ENCODE measurements at places on chromosomes 3 and 15.

GRCh38 chr3:68274286-68274685, 619.9 kb upstream of the SUCLG2 start:
- DNase-seq: no peak

GRCh38 chr15:25830844-25831451, 32.2 kb downstream of the ATP10A start:
- DNase-seq: no peak

DNA sequence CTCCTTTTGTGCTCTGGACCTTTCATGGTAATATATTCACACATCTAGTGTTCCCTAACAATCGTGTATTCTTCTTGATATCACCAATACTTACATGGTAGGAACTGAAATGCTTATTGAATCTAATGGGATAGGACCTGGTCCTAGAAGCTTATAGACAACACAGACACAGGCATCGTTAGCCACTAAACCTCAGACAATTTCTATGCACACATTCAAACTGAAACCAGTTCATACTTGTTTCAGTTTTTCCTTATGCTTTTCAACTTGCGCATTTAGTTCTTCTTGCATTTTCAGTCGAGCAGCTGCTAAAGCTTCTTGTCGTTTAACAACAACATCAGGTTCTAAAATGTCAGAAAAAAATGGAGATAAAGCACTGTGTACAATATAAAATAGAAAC, 2.3 kb downstream of the SELENOS start:
- no peak for DNase-seq

DNA sequence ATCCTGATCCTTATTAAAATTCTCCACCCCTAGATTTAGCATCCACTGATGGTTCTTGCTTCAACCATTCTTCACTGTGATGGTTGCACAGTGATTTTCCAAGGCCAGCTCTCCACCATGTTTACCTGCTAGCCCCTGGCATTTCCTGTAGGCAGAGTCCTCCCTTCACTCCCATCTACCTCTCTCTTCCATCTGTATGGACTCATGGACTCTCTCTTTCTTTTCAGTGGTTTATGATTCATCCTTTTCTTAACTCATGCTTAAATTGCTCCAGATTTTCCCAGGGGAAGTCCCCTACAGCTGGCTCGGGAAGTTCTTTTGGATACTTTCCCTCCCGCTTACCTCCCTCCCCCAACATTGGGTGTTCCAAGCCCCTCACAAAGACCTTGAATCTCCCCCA, 18.7 kb downstream of the TGM4 start:
- no peak for DNase-seq

- no peak for DNase-seq
These were observed 10.4 kb downstream of the TSPAN3 start for GRCh38 chr15:77060546-77060945.

DNA sequence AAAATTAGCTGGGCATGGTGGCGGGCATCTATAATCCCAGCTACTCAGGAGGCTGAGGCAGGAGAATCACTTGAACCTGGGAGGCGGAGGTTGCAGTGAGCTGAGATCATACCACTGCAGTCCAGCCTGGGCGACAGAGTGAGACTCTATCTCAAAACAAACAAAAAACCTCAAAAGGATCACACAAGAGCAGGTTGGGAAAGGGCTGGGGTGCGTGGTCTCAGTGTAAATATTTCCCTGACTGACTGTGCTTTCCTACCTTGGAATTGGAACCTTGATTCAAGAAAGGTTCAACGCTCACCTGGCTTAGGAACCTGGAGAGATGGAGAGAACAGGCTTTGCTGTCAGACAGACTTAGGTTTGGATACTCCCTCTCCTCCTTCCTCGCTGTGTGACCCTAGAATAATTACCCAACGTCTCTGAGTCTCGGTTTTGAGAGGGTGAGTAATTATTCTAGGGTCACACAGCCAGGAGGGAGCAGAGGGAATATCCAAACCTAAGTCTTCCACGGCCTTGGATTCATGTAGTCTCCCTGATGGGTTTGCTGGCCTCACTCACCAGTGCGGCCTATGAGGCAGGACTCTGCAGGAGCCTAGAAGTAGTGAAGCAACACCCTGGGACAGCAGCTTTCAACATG, 24.6 kb downstream of the CYP19A1 start:
- DNase-seq: no peak

DNA sequence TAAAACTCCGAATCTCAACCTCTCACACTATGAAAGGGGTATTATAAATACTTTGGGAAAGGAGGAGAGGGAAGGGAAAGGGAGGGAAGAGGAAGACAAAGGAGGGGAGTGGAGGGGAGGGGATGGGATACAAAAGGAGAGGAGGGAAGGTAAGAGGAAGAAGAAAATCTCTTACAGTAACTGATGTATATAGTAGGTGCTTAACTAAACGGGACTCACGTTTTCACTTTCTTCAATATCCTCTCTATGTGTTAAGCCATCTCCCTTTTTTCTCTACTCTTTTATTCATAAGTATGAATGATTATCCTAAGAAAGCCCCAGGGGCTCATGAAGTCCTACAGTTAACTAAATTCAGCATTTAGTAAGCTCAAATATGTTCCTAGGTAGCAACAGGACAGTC, 729.6 kb upstream of the NR2F2 start:
- no peak for DNase-seq

- no peak for DNase-seq
These were observed 377.1 kb upstream of the PROK2 start for GRCh38 chr3:72161881-72162595.

DNA sequence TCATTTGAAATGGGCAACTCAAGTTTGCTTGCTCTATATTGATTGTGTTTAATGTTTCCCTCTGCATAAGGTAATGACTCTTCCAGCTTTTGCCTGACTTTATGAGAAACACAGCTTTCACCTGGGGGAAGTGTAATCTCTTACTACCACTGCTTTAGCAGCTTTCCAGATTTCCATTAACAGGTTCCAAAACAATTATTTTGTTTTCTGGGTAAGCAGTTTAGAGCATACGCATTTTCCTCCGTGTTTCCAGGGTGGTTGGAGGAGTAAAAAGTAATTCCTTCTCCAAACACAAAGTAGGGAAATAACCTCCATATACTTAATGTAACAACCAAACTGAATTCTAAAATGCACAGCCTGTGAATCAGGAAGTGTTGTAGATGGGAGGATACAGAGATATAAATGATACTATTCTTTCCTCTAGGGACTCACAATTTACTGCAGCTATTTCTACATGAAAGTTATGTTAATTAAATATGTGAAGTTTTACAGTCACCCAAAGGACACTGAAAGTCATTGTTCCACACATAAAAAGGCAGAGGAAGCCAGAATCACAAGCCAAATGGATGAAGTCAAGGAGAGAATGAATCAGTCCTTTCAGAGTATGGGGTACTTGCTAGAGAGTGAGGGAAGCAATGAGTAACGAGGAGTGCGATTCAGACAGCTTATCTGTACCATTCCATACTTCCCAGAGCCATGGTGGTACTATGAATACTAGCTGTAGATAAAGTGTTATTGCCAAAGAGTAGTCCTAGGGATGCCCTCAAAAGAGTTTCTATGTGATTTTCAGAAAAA, 16.6 kb downstream of the ST3GAL6 start:
- DNase-seq: no peak

GRCh38 chr15:59918994-59919951, 84.8 kb upstream of the FOXB1 start:
- DNase-seq: peak; percentile 33

GRCh38 chr3:128932516-128933212, 53.2 kb downstream of the ACAD9 start:
- no peak for DNase-seq

GRCh38 chr3:188241072-188241471, 87.1 kb downstream of the LPP start:
- no peak for DNase-seq

DNA sequence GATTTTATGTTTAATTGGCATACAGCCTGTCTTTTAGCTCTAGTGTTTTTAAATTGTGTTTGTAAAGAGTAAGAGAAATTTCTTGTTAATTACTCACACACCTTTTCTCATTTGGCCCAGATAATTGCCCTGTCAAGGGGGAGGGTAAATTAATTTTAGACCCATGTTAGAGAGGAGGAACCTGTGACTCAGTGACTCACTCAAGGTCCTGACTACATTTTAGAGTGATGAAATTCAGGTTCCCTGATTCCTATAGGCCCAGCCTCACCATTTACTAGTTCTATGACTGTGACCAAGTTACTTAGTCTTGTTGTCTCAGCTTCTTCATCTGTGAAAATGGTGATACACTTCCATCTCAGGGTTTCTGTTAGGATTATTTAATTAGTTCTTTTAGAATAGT, 125.2 kb upstream of the DPH6 start:
- no peak for DNase-seq

DNA sequence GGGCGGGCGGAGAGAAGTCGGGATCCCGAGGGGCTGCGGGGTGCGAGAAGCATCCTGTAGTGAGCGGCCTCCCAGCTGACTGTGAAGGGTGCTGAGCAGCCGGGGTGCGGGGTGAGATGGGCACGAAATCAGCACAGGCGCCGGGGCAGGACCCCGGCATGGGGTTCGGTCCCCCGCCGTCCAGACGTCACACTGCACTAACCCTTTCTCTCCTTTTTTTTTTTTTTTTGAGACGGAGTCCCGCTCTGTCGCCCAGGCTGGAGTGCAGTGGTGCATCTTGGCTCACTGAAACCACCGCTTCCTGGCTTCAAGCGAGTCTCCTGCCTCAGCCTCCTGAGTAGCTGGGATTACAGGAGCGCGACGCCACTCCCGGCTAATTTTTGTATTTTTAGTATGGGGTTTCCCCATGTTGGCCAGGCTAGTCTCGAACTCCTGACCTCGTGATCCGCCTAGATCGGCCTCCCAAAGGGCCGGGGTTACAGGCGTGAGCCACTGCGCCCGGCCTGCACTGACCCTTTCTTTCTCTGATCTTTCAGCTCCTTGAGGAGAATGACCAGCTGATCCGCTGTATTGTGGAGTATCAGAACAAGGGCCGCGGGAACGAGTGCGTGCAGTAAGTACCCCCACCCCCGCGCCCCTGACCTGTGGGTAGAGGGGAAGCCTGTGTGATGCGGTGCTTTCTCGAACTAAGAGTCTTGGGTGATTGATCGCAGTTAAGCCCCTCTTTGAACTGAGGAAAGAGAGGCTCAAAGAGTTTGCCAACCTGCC, 513 bp downstream of the SS18L2 start:
- no peak for DNase-seq

GRCh38 chr3:192514081-192514753, 213.1 kb downstream of the FGF12 start:
- no peak for DNase-seq

GRCh38 chr3:38114875-38115644, 21.9 kb downstream of the ACAA1 start:
- DNase-seq: no peak

- DNase-seq: no peak
These were observed 43.9 kb downstream of the BOC start for GRCh38 chr3:113255100-113255853.

- peak; percentile 54 for DNase-seq
These were observed 83.9 kb downstream of the CHSY1 start for GRCh38 chr15:101167753-101168462.

DNA sequence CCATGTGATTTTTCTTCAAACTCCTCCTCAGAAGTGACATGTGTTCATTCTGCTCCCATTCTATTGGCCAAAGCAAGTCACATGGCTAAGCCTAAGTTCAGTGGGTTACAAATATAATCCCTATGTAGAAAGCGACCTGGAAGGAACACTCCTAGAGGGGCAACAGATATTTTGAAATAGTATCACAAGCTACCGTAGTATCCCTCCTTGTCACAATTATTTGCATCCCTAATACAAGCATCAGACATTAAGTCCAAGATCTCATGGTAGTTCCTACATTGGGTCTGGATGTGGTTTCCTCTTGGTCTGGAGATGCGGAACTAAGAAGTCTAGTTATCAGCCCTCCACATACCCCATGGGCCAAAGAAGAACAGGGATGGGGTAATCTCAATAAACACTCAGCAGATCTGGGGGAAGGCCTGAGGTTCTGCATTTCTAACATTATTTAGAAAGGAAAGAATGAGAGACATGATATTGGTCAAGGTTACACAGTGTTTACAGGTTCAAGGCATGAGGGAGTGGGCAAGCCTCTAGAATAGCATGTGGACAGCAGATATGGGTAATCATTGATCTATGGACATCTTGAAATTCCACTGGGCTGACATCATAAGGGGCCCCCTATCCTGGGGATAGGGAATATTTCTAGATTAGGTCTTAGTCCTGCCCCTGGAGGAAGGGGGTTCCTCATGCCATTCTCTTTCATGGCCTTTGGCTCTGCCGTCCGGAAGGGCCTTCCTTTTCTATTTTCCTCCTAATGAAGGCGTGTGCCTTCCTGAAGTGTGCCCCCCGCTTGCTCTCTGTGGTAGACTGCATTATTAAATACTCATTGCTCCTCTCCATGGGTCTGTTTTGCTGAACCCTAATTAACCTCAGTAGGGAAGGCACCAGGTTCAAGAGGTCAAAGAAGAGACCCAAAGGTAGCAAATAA, 17.8 kb upstream of the ABHD2 start:
- DNase-seq: no peak

DNA sequence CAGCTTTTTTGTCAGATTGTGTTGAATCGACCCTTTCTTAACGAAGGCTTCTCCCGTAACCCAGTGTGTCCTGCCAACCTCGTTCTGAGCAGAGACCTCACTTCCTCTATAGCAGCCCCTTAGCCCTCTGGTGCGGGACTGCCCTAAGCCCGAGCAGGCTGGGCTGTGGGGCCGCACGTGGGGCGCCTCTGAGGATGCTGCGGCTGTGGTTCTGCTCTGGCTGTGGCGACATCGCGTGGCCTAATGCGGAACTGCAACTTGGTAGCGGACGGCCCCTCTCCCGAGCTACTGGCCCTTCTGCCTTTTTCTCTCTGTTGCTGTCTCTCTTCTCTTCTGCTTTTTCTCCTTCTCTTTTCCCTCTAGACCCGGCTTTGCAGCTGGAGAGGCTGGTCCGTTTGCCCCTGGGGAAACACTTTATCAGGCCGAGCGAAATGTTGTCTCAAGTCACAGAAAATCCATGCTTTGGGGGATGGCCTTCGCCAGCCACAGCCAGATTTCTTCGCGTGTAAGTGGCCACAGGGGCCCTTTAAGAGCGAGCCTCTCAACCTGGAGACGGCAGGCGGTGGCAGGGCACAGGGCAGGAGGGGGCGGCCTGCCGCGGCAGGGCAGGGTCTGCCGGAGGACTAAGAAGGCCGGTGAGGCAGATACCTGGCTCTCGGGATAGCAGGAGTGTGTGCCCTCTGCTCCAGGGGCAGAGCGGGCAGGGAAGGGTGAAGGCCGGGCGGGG, 19.4 kb upstream of the KIF23 start:
- DNase-seq: peak; percentile 92

- DNase-seq: no peak
These were observed 15.6 kb upstream of the WWTR1 start for GRCh38 chr3:149673393-149673792.

GRCh38 chr15:70833422-70833821, 20.5 kb downstream of the LARP6 start:
- no peak for DNase-seq

DNA sequence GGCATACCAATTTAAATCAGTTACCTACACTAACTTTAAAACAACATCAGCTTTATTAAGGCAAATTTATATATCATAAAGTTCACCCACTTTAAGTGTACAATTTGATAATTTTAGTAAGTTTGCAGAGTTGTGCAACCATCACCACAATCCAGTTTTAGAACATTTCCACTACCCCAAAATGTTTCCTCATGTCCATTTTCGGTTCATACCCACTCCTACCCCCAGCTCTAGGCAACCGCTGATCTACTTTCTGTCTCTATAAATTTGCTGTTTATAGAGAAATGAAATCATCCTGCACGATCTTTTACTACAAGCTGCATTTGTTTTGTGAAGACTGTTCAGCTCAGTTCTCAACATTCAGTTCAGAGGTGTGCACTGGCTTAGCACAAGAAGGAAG, 31.5 kb upstream of the FAM81A start:
- no peak for DNase-seq

All from stimulated activated CD4-positive, alpha-beta T cell treated with anti-CD3 and anti-CD28 coated beads, Interleukin-2, amount 100 ng/mL, for 48 hours (primary cell).